ENCODE measurements at places on chromosomes 2 and 18. TPM values are rescaled to one million over a fixed set of nuclear protein-coding genes. Genes with fewer than 3 reads are reported as not detected.

DPY30 gene
- total RNA-seq = 178 TPM

- no peak for DNase-seq
These were observed 8.6 kb upstream of the CRYBA2 start for GRCh38 chr2:219001577-219002394.

GRCh38 chr18:2191180-2191790 is 380.0 kb downstream of the METTL4 start:
- no peak for DNase-seq

GRCh38 chr2:9167718-9168657 is 38.6 kb upstream of the ASAP2 start:
- DNase-seq = no peak

CCBE1 gene
- total RNA-seq = 6.5 TPM

- DNase-seq = no peak
These were observed 129.4 kb upstream of the GLI2 start for GRCh38 chr2:120606280-120606679.

DNA sequence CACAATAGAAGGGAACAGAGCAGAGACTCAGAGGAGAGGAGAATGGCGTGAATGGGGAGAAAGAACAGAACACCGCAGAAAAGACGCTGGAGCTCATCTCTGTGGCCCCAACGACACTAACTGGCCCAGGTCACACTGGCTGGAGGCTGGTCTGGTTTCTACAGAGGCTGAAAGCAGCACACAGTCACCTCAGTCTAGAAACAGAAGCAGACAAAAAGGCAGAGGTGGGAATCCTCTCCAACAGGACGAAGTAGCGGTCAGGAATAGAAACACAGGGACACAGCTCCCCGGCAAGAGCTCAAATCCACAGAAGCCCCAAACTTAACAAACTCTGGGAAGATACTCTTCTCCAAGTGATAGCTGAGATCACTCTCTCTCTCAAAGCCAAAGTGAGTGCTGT is 9.2 kb downstream of the SLC66A2 start:
- no peak for DNase-seq

DNA sequence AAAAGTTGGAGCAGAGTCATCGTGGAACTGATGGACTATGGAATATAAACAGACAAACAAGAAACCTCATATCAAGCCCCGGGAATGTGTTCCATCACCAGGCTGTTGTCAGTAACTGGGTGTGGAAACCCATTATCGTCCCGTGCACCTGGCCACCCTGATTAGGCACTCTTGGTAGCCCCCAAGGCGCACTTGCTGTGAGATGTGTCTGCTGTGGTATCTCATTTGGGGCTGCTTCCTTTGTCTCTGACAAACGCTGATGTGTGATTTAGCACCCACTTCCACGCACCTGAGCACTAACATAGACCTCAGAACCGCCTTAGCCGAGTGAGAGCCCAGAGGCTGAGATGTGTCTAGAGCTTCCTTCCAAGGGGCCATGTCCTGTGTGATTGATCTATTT is 96.3 kb downstream of the PRPF40A start:
- DNase-seq = no peak

NYAP2 gene
- not detected for total RNA-seq

GRCh38 chr18:48861181-48861708 is 89.5 kb downstream of the SMAD7 start:
- no peak for DNase-seq

- DNase-seq = no peak
These were observed 68.4 kb upstream of the STAM2 start for GRCh38 chr2:152243761-152244640.

DNA sequence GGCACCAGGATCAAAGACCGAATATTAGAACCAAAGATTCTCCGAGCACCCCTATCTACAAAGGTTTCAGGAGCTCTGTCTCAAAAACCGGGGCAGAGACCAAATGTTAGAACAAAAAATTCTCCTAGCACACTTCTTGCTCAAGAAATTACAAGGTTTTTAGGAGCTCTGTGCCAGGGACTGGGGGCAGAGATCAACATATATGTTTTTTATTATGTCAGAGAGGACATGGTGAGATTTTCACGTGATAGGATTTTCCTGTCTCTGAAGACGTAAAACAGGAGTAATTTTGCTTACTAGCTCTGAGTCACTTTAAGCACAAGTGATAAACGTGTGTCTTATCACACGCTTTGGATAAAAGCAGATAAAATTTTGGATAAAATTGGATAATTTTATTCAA is 34.8 kb upstream of the ODC1 start:
- no peak for DNase-seq

MTIF2 gene
- 63.9 TPM for total RNA-seq

LRATD1 gene
- total RNA-seq = not detected

DNA sequence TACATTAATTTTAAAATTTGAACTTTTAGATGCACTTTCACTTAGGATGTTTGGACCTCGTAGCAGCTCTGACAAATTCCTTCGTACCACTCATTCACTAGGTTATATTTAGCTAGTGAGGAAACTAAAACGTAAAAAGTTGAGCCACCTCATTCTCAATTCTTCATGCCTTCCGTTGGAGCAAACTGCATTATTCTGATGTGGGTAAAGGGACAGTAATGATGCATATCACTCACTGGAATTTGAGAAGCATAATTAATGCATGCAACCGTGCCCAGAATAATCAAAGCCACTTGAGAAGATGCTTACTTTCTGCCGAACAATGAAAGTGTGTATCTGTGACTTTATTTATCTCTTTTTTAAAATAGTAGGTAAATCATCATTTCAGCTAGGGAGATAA is 2.2 kb downstream of the CNOT9 start:
- DNase-seq = peak; percentile 20

DNA sequence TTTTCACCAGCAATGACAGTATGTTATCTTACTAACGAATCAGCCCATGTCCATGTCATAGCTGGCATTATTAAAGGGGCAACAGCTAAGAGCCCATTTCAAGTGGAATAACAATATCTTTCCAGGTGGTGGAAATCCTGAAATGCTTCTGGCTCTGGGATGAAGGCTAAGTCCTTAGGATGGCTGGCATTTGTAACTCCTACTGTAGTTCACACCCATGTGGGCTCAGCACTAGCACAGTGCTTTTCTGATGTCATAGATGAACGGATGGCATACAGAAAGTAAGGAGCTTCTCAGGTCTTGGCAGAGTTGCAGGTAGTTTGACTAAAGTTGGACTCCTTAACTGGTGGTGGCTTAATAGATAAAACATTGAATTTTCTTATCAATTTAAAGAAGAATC is 10.0 kb downstream of the TMEM200C start:
- DNase-seq = no peak

KCNJ3 gene
- not detected for total RNA-seq

GRCh38 chr2:106700616-106701015 is 185.4 kb downstream of the ST6GAL2 start:
- no peak for DNase-seq

GRCh38 chr2:218262631-218263586 is 2.1 kb downstream of the GPBAR1 start:
- DNase-seq = no peak

GRCh38 chr2:127080938-127081755 is 25.8 kb downstream of the BIN1 start:
- DNase-seq = no peak

- no peak for DNase-seq
These were observed 197.0 kb upstream of the MEIS1 start for GRCh38 chr2:66237803-66238379.

DNA sequence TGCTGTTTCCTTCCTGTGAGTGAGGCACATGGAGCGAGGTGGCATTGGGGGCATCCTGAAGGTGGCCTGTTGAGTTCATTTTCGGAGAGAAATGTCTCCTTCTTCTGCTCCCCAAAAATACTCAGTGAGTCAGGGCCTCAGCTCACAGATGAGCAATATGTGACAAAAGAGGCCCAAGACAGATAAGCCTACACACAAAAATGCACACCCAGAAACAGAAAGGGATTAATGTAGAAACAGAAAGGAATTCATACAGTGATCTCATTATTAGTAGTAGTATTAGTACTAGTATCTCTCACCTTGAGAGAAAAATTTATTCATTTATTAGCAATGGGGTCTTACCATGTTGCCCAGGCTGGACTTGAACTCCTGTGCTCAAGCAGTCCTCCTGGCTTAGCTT is 5.1 kb downstream of the GPR75 start:
- DNase-seq = no peak

DNA sequence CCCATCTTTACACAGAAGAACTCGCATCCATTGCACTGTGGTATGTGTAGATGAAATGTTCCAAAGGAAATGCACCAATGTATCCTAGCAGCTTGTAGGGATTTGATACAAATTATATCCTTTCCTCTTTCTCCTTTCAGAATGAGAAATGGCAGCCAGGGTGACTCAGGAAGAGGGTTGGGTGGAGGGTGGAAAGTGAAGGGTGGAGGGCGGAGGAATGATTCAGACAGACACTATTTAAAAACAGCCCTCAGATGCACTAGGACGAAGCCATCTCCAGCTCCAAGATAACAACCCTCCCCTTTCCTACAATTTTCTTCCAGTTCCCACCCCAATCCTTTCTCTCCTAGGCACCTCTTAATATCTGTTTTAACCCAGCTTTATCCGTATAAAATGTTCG is 96.2 kb upstream of the STK39 start:
- DNase-seq = peak; percentile 71

DNA sequence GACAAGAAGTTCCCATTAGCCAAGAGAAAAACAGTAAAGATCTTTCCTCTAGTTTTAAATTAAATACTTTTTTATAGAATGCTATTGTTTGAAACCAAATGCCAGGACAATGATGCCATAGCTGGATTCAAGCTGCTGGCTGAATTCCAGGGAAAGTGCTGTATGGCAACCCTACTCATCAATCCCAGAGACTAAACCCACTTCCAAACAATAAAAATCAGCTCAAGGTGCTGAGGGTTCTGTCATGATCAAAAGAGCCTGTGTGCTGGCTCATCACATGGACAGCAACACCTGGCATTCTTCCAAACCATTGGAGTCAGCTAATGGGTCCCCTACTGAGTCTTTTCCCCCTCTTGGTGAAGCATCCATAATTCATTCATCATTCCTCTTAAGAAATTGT is 53.7 kb upstream of the PARD3B start:
- DNase-seq = peak; percentile 57

HES6 gene
- 28.6 TPM for total RNA-seq

GRCh38 chr18:8754995-8755960 is 49.9 kb downstream of the MTCL1 start:
- DNase-seq = peak; percentile 70

DNA sequence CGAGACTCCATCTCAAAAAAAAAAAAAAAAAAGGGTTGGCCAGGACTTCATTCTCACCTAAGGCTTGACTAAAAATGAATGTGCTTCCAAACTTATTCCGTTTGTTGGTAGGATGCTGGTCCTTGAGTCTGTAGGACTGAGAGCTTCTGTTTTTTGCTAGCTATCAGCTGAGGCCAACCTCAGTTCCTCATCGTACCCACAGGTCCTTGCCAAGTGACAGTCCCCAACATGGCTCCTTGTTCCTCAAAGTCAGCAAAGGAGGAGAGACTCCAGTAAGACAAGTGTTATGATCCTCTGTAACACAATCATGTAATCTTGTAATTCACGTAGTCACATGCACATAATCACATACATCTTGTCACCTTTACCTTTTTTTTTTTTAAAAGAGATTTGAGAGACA is 37.0 kb downstream of the HAUS1 start:
- DNase-seq = no peak

FSIP2 gene
- not detected for total RNA-seq

Data from A172 (cell line).